NCI-H1092 (cell line): ENCODE measurements at places on chromosomes 2 and 18.

GRCh38 chr2:72822794-72823193, 3.0 kb downstream of the EXOC6B start:
- DNase-seq = no peak

GRCh38 chr2:233031556-233032500, 644 bp upstream of the NEU2 start:
- DNase-seq = no peak

DNA sequence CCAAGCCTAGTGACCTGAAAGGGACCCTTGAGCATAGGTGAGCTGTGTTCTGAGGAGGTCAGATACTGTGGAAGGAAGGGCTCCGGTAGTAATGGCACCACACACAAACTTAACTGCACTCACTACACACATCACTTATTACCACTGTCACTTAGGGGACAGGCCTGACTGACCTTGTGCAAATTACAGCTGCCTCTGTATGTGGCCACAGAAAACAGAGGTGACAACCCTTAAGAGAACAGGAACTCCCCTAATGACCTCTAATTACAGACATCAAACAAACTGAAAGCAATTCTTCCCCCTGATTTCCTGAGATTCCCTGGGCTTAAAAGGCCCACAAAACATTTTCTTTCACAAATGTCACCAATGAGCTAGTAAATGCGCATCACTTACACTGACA, 360.6 kb downstream of the RND3 start:
- DNase-seq = no peak

GRCh38 chr2:180520921-180521581, 459.4 kb upstream of the UBE2E3 start:
- no peak for DNase-seq

DNA sequence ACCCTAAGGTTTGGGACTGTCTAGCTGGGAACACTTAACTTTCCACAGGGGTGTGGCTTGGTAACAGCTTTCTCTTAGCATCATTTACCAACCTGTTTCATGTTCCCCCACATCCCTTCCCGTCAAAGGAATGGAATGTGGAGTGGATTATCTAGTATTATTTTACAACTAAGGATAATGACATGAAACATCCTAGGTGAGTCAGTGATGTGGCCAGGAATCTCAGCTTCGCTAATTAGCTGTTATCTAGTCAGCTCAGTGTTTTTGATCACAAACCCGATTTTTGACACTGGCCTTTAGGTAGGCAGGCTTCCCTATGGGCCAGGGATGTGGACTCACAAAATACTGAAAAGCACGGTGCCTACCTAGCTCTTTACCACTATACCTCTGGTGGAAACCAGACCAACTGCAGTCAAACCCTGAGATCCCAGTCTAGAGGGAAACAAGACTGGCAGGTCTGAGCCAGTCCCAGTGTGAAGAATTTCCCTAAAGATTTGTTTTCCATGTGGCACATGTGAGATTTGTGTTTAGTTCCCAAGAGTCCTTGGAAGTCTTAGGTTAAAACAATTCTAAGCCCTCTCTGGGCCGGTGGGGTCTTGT, 2.8 kb upstream of the NRP2 start:
- DNase-seq = no peak

DNA sequence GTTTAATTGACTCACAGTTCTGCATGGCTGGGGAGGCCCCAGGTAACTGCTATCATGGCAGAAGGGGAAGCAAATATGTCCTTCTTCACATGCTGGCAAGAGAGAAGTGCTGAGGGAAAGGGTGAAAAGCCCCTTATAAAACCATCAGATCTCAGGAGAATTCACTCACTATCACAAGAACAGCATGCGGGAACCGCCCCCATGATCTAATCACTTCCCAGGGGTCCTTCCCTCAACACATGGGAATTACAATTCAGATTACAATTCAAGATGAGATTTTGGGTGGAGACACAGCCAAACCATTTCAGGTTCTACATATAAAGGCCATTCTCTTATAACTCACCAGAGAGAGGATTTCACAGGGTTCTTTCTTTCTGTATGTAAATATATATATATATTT, 62.9 kb downstream of the VRK2 start:
- no peak for DNase-seq

DNA sequence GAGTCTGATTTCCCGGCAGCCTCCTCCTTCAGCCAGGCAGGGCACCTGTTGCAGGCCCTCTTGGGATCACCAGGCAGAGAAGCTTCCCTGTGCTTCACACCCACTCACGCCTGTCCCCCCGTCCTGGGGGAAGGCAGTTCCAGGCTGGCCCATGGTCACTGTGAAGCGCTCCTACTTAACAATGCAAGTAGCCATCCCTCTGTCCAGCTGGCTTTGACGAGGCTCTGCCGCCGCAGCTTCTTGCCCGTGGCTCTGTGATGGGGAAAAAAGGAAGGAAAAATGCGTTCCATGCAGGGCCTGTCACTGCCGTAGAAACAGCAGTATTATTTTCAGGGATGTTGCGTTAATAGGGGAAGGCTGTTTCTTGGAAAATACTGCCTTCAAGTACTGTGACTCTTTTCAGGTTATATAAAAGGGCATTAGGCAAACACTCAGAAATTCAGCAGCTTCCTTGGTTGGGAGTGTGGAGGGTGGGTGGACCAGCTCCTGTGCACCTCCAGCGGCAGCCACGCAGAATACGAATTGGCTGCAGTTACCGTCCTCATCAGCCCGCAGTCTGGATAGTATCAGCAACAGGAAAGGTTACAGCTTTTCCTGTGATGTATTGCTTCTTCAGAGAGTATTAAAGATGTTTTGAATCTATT, 232.3 kb downstream of the KLHL29 start:
- peak; percentile 58 for DNase-seq

DNA sequence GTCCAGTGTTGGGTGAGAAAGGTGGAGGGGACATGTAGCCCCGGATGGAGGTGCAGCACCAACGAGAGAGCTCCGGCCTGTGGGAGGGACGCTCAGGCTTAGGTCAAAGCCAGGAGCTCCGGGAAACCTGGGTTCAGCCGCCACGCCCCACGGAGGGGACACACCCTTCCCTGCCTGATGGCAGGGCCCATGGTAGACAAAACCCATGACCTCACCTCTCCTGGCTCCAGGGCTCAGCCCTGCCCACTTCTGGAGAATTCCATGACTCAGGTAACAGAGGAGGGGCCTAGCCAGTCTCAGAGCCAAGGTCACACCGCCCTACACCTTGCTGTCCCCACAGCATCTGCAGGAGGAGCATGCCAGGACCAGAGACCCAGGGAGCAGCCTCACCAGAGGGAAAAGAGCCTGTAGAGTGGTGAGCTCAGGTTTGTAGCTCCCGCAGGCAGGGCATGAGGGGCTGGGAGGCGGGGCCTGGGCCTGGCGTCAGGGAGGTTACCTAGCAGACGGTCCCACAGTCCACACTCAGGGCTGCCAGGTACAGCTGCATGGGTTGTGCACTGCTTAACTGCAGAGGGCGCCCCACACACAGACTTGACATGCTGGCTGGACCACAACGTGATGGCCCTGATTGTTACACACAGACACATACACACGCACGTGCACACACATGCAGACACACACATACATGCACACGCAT, 70.8 kb upstream of the SMAD7 start:
- DNase-seq = no peak

- no peak for DNase-seq
Observed at GRCh38 chr2:105364436-105365139, 27.2 kb downstream of the C2orf49 start.

- no peak for DNase-seq
Observed at GRCh38 chr2:137943678-137944347, 20.5 kb upstream of the HNMT start.

DNA sequence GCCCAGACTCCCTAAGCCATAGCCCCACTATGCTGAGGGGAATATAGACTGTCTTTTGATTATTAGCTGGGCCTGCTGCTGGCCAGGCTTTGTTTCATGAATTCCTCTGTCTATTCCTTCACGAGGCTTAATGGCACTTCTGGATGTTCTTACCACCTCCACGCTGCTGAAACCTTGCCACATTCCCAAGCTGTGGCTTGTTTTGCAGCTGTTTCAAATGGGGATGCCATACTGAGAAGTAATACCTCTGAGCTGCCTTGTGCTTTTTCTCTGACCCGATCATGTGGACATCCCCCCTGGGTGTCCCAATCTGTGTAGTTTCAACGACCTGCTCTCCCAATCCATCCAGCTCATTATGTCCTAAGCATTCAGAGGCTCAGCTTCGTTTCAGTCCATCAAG, 114.1 kb downstream of the ICOS start:
- DNase-seq = no peak

- no peak for DNase-seq
Observed at GRCh38 chr2:106816974-106817373, 69.0 kb downstream of the ST6GAL2 start.

GRCh38 chr2:14706201-14706600, 73.7 kb downstream of the LRATD1 start:
- no peak for DNase-seq

DNA sequence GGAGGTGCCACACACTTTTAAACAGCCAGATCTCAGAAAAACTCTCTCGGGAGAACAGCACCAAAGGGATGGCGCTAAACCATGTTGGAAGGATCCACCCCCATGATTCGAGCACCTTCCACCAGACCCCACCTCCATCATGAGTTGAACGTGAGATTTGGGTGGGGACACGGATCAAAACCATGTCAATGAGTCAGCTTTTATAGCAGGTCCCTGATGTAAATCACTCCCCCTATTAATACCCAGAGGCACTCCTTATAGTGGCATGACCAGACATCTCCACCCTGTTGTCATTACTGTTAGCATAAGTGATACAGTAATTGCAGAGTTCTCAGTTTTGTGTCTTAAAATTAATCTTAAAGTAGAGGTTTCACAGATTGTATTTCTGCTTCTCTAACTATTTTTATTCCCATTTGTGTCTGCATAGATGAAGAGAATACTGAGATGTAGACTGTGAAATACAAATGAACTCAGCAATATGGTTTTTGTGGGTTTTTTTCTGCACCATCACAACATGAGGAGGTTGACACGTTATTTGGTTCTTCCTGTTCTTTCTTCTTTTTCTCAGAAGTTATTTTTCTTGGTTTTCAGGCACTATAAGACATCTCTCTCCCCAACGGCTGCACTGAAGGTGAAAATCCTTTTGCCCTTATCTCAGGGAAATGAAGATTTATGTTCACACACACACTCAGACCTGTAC, 218.2 kb downstream of the ARL4C start:
- no peak for DNase-seq

- no peak for DNase-seq
Observed at GRCh38 chr18:26479681-26480079, 68.7 kb downstream of the KCTD1 start.

- no peak for DNase-seq
Observed at GRCh38 chr2:117686699-117687098, 127.8 kb upstream of the DDX18 start.

GRCh38 chr2:172856606-172857005, 121.0 kb downstream of the RAPGEF4 start:
- DNase-seq = no peak

GRCh38 chr18:12362473-12363174, 14.4 kb downstream of the AFG3L2 start:
- no peak for DNase-seq

GRCh38 chr18:51195451-51196117, 1.9 kb downstream of the MEX3C start:
- DNase-seq = peak; percentile 43

DNA sequence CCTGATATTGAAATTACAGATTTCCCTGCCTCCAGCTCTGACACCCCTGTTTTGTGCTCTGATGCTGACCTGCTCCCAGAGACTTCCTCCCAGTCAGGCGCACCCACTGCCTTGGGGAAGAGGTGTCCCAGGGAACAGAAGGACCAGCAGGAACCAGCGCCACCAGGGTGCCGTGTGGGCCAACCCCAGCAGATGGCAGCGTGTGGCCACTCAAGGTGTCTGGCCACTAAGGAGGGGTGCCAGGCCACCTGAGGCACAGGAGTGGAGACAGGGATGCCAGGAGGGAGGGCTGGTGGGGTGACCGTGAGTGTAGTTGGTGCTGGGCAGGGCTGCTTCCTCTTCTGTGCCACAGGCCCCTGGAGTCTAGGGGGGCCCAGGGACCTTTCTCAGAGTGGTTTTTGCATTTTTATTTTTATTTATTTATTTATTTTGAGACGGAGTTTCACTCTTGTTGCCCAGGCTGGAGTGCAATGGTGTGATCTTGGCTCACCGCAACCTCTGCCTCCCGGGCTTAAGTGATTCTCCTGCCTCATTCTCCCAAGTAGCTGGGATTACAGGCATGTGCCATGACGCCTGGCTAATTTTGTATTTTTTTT, 56.0 kb downstream of the TEX44 start:
- peak; percentile 32 for DNase-seq

GRCh38 chr2:24858996-24859395, 61.0 kb downstream of the ADCY3 start:
- no peak for DNase-seq

- no peak for DNase-seq
Observed at GRCh38 chr18:75656563-75657247, 229.2 kb upstream of the SMIM21 start.

- no peak for DNase-seq
Observed at GRCh38 chr18:78624646-78625279, 354.9 kb upstream of the SALL3 start.

DNA sequence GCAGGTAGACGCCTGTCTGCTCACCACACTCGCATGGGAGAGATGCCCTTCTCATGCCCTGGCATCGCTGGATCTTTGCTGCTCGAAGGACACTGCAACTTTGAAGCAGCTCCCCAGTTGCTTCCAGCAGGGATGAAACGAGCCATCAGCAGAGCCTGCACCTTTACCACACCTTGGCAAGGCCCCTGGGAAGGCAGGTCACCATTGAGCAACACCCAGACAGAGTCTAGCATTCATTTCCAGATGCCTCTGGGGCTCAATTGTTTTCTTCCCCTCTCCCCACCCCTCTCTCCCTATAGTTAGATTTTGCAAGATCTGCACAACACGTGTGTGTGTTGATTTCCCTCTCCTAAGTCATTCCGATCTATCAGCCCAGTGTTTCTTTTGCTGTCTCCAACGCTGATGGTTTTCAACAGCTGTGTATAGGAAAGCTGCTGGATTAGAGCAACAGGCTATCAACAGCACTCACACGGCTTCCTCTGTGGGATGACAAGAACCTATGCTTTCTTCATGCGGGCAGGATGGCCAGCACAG, 25.6 kb upstream of the INHBB start:
- DNase-seq = no peak

DNA sequence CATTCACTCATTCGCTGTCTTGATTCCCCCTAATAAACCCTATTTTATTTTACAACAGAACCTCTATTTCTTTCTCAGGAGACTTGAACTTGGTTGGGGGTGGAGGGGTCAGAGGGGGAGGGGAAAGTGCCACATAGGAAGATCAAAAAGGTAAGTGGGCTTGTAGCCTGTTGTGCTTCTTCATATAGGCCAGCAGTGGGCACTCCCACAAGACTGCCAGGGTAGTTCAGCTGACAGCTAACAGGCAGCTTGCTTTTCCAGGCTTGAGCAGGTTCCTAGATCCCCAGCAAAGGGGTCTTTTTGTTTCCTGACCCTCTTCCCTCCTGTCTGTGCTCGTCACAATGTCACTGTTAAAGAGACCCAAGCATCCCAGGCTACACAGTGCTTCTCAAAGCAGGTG, 829 bp upstream of the KIAA2012 start:
- DNase-seq = no peak

GRCh38 chr18:63956755-63957154, 7.7 kb downstream of the HMSD start:
- DNase-seq = no peak

- DNase-seq = no peak
Observed at GRCh38 chr2:141508086-141508752, 622.6 kb downstream of the LRP1B start.
